ENCODE measurements at places on chromosomes 16 and 17.

- DNase-seq: no peak
Measured at GRCh38 chr17:67047382-67047781, 3.0 kb downstream of the CACNG1 start.

GRCh38 chr16:82093666-82094300, 58.7 kb downstream of the HSD17B2 start:
- DNase-seq: no peak

DNA sequence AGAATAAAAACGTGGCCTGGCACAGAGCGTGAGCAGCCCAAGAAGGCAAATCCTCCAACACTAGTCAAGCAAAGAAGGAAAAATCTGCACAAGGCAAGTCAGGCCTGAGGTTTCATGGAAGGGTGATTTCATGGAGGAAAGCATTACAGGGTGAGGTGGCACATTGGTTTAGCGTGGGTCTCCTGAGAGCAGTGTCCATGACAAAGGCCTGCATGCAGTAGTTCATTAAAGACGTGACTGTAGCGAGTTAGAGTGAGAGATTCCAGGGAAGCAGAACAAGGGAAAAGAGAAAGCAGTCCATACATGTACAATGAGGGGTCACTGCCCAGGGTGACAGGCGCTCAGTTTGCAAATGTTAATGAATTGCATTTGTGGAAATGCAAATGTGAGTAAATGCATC, 285.0 kb upstream of the ERCC4 start:
- DNase-seq: no peak

- no peak for DNase-seq
Measured at GRCh38 chr17:36485027-36485426, 1.5 kb upstream of the ZNHIT3 start.

- no peak for DNase-seq
Measured at GRCh38 chr17:78789663-78790181, 7.6 kb upstream of the CYTH1 start.

DNA sequence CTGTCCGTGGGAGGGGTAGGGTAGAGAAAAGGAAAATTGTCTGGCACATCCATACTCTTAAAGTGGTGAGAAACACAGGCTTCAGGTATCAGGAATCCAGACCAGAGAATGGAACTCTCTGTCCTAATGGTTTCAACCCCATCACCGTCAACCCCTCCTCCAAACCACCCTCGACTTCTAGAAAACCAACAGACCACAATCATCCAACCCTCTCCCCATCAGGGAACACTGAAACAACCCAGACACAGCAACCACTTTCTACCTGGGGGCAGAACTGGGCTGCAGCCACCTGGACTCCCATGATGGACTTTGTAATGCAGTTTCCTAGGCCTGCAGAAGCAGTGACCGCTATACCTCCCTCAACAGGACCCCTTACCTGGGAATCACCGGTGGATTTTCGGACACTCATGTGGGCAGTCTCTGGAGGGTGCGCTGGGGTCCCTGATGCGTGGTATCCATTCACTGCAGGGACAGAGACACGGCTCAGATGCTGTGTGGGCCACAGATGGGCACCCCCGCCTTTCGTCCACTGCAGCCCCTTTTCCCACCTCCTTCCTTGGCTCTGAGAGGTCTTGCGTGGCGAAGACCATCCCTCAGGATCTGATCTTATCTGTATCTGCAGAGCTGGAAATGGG, 64.3 kb upstream of the RCVRN start:
- no peak for DNase-seq

- no peak for DNase-seq
Measured at GRCh38 chr16:86556576-86556975, 1.5 kb upstream of the MTHFSD start.

GRCh38 chr17:31724619-31725018, 134.4 kb downstream of the COPRS start:
- DNase-seq: no peak

GRCh38 chr17:76585033-76585648, 519 bp downstream of the ST6GALNAC2 start:
- no peak for DNase-seq

GRCh38 chr17:63946440-63947363, 14.6 kb upstream of the CD79B start:
- peak; percentile 95 for DNase-seq

- no peak for DNase-seq
Measured at GRCh38 chr17:48634493-48635208, 8.5 kb upstream of the HOXB9 start.

GRCh38 chr16:58494981-58495520, 4.9 kb upstream of the NDRG4 start:
- peak; percentile 85 for DNase-seq

- DNase-seq: no peak
Measured at GRCh38 chr16:50219402-50219975, 46.9 kb upstream of the ADCY7 start.

GRCh38 chr17:27621942-27622559, 8.9 kb upstream of the LGALS9 start:
- no peak for DNase-seq

DNA sequence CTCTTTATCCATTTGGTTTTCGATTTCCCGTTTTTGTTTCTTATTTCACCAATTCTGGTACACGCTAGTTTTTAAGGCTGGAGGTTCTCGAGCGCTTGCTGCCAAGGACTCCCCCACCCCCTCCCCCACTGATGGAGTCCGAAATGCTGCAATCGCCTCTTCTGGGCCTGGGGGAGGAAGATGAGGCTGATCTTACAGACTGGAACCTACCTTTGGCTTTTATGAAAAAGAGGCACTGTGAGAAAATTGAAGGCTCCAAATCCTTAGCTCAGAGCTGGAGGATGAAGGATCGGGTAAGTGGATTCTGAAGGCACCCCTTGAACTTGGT, 825 bp downstream of the RPTOR start:
- DNase-seq: no peak

DNA sequence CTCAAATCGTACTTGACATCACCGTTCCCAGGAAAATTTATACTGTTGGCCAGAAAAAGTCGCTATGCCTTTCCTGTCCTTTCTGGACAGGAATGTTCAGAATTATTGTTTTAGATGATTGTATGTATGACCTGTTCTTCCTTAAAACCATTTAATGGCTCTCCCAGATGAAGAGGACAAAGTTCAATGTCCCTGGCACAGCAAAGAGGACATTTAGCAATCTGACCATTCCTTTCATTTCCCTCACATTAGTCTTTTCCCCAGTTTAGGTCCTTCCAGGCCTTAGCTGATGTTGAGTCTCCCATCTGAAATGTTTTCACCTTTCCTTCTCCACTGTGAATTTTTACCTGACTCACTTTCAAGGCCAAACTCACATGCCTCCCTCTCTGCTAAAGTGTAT, 938.9 kb downstream of the CDH11 start:
- DNase-seq: no peak

DNA sequence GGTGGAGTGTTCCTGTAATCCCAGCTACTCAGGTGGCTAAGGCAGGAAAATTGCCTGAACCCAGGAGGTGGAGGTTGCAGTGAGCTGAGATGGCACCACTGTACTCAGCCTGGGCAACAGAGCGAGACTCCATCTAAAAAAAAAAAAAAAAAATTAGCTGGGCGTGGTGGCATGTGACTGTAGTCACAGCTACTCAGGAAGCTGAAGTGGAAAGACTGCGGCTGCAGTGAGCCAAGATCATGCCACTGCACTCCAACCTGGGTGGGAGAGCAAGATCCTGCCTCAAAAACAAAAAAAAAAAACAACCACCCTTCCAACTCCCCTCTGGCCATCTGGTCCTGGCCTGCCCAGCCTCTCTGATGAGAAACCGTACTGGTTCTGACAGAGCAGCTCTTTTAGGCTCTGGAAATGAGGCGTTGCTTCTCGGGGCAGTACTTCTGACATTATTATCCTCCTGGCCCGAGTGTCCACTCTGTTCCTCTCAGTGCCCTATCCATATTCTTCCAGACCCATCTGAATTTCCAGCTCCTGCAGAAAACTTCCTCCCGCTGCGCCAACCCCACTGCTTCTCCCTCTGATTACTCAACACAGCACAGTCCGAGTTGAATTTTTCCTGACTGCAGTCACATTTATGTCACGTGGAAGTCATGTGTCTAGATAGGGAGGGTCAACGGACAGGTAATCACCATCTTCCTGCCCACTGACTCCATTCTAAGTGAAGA, 13.3 kb downstream of the GGA2 start:
- DNase-seq: no peak

DNA sequence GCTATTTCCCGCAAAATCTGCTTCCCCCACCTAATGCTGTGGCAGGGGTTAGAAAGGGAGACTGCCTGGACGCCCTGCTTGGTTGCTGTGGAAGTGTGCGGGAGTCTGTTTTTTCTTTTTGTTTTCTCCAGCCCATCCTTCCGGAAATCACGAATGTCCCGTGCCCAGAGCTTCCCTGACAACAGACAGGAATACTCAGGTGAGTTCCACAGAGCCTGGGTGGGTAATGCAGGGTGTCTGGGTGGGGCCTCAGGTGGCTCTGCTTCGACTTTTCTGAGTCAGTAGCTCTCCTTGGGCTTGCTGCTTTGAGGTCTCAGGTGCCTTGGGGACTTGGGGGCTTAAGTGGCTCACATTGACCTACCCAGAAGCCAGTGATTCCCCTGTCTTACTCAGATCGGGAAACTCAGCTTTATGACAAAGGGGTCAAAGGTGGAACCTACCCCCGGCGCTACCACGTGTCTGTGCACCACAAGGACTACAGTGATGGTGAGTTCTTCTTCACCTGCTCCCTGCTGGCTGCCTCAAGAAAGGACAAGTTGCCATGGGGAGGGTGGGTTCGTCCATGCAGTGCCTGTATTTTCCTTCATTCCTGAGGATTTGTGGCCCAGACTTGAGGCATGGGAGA, 11.4 kb downstream of the LIMD2 start:
- DNase-seq: no peak

GRCh38 chr16:53465606-53466280, 31.5 kb downstream of the RBL2 start:
- no peak for DNase-seq
